ENCODE measurements at places on chromosomes 11 and 22.

GRCh38 chr11:72229336-72229924, 4.9 kb downstream of the INPPL1 start:
- no peak for DNase-seq

DNA sequence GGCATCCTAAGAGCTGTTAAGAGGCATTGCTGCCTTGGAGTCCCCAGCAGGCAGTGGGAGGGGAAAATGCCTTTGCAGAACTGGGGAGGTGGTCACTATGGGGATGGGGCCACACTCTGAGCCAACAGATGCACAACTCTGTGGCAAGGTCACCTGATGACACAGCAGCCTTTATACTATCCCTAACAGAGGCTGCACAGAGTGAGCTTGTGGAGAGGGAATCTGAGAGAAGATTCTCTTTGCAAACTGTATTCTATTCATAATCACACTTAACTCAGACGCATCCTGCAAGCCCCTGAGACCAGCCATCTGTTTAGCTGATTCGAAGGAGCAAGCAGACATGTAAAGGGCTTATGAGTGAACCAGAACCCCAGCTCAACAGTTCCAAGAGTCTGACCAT, 49.0 kb upstream of the TTC12 start:
- no peak for DNase-seq

DNA sequence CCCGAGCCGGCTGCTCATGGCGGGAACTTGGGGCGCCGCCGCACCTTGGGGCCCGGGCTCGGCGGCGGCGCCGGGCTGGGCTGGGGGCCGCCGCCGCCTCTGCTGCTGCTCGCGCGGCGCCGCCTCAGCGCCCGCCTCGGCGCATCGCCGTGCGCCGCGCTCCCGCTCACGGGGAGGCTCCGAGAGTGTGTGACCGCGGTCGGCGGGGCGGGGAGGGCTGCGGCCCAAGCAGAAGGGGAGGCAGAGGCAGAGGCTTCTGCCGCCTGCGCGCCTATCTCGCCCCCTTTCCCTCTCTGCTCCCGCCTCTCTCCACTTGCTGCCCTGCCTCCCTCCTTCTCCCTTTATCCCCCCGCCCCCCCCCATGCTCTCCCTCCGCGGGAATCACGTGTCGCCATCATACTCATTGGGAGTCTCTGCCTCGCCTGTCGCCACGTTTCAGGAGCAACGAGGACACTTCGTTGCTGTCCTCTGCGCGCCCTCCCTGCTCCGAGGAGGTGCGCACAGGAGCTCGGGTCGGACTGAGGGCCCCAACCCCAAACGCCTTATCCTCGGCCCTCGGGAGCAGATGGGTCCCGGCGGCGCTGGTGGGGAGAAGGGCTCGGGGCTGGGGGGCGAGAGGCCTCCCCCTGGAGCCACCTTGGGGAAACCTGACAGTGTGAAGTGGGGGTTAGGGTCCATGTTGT, at the start of gene GUCY1A2:
TSS of gene GUCY1A2 (minus strand) at position 258 of the 683 bp plus-strand sequence. CDS start 421 bp downstream, outside the sequence.
- DNase-seq: no peak

DNA sequence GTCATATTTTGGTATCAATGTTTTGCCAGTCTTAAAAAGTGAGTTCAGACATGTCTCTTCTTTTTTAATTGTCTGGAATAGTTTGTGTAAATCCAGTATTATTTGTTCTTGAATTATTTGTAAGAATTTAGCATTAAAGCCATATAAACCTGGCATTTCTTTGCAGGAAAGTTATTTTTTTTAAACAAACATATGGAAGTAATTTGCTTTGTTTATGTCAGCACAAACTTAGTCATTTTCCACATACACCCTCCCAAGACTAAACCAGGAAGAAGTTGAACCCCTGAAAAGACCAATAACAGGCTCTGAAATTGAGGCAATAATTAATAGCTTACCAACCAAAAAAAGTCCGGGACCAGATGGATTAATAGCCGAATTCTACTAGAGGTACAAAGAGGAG, 9.1 kb upstream of the CCDC81 start:
- no peak for DNase-seq

DNA sequence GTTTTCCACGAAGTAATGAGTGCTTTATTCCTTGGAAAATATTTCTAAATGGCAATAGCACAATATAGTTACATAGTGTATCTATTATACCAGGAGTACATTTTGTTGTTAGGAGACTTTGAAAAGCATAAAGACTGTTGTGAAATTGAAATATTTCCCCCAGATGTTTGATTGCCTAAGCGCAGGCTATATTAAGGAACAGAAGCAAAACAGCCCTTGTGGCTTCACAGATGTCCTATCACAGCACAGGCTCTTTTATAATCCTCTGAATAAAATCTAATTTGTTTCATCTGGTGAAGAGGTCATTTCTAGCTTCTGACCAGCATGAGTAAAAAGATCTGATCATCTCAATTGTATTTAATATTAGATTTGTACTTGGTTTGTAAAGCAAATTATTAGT, 48.2 kb downstream of the BSX start:
- DNase-seq: no peak

GRCh38 chr22:36220451-36220921, 18.8 kb downstream of the APOL2 start:
- no peak for DNase-seq

DNA sequence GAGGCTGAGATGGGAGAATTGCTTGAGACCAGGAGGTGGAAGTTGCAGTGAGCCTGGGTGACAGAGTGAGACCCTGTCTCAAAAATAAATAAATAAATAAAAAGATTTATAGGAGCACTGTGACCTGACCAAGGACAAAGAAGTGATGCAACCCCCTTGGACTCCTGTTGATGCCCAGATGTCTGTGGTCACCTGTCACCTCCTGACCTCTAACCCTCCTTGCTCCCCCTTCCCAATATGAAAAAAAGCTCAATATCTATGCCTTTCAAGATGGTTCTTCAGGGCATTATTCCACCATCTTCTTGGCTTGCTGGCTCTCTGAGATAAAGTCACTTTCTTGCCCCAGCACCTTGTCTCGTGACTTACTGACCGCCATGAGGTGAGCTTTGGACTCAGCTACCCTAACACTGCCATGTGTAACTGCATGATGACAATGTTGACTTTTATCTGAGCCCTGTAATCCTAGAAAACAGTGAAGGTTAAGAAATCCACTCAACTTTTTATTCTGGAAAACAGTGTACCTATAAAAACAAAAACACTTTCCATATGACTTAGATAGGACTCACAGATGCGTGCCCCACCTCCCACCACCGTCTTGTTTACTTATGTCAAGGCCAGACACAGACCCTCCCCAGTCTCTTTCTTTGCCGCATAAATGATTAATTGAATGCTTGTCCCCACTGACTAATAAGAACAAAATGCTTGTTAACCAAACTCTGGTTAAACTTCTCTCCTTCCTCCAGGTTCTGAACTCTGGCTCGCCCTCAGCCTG, 360.5 kb downstream of the BUD13 start:
- DNase-seq: no peak

DNA sequence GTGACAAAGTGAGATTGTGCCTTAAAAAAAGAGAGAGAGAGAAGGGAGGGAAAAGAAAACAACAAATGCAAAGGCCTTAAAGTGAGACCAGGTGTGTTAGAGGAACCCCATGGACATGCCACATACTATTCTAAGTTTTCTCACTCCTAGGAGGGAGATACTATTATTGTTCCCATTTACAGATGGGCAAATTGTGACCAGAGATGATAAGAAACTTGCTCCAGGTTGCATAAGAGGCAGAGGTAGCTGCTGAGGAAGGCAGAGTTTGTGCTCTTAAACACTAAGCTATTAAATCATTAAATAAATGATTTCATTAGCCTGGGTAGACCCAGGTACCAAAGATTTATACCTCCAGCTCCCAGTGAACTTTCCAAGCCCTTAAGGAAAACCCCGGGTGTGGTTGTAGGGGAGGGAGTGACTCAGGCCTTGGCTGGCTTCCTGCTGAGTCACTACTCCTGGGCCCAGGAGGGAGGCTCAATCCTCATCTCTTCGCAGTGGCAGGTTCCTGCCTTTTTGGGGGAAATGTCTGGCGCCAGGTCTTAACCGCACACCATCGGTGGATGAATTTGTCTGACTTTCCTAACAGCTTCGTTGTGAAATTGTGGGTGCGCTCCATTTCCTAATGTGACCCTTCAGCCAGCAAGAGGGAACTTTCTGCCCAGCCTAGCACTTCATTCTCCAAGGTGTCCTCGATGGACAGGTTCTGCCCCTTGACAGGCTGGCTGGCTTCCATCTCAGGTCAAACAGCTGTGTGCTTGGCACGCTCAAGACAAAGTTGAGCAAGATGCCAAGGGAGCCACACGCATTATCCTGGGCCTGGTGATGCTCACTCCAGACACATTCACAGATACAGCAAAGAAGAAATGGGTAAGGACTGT, 33.4 kb upstream of the PTPRJ start:
- DNase-seq: no peak

DNA sequence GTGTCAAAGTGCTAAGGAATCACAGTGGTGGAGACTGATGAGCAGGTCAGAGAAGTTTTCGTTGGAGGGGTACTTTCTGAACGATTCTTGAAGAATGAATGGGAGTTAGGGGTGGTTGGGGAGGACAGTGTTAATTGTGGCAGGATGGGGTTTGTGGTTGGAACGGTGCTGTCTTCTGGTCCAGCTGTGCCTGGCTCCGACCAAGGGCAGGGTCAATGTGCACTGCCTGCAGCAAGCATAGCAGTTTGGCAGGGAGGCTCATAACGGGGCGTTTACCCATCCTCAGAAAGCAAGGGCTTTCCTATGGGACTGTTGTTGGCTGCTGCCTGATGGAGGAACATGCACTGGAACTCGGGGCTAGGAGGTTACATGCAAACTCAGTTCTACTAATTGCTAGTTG, 265.8 kb downstream of the KIRREL3 start:
- DNase-seq: no peak

- no peak for DNase-seq
These were observed 66.6 kb upstream of the TP53I11 start for GRCh38 chr11:45017329-45017728.

DNA sequence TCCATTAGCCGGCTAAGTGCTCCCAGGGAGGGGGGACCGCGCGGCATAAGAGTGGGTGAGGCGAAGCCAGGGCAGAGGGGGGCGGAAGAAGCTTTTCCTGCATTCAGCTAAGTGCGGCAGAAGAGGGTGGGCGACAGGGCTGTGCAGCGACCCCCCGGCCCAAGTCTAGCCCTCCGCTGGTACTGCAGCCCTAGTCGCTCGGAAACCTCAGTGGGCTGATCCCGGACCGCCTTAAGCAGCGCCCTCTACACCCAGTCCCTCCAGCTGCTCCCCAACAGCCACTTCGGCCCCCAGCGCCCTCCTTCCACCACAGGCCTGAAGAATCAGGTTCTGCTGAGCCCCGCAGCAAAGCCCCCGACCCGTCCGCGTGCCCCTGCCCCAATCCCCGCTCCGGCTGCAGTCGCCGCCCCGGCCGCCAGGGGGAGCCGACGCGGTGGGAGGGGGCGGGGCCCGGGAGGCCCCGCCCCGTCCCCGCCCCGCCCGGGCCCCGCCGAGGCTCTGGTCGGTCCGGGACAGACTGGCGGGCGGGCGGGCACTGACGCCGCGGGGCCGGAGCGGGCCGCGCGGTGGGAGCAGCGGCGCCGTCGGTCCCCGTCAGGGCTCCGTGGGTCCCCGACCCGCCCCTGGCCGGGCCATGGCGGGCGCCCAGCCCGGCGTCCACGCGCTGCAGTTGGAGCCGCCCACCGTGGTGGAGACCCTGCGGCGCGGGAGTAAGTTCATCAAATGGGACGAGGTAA, at the start of gene PLCB3:
TSS of gene PLCB3 (plus strand) at position 515 of the 737 bp plus-strand sequence. CDS start at position 635, 120 bp downstream.
- no peak for DNase-seq

DNA sequence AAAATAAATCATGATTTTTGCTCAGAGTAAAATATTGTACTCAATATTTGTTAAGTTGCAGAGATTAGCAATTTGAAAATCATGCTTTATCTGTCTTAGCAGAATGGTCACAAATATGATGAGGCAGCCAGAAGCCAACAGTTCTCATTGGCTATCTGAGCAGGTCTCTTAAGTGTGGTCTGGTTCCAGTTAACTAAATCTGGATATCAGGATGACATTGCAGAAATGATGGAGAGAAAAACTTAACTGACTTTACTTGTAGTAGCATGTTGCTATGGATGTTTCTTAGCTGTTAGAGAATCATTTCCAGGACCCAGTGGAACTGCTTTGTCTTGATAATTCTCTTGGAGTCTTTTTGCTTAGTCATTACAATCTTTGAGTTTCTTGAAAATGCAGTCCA, 1070.3 kb downstream of the JRKL start:
- DNase-seq: no peak

GRCh38 chr11:110184456-110184855, 91.3 kb downstream of the ZC3H12C start:
- no peak for DNase-seq

DNA sequence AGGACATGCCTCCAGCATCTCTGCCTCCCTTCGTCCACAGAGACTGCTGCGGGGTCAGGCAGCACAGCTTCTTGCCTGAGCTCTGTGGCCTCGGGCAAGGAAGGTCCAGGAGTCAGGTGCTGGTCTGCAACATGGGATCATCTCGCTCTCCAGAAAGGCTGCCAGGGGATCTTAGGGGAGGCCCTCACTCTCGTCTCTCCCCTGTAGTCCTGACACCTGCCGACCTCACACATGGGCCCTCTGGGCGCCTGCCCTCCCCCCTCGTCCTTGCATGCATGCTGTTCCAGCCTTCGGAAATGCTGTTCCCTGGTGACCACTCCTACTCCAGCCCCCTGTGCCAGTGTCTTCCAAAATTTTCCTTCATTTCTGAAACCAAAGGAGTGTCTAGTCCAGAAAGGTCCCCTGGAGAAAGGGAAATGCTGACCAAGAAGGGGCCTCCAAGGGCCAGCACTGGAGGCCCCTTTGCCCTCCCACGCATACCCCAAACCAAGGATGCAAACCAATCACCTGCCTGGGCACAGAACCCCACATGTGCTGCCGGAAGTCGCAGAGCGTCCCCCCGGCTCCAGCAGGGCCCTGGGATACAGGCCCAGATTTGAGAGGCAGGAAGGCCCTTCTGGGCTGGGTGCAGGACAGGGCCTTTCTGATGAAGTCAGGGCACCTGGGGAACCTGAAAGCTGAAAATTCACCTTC, 41.0 kb downstream of the IGF2 start:
- no peak for DNase-seq

- DNase-seq: no peak
These were observed 253.0 kb upstream of the POU2AF2 start for GRCh38 chr11:110992481-110992880.

- DNase-seq: no peak
These were observed 37.3 kb upstream of the XBP1 start for GRCh38 chr22:28837640-28838039.

DNA sequence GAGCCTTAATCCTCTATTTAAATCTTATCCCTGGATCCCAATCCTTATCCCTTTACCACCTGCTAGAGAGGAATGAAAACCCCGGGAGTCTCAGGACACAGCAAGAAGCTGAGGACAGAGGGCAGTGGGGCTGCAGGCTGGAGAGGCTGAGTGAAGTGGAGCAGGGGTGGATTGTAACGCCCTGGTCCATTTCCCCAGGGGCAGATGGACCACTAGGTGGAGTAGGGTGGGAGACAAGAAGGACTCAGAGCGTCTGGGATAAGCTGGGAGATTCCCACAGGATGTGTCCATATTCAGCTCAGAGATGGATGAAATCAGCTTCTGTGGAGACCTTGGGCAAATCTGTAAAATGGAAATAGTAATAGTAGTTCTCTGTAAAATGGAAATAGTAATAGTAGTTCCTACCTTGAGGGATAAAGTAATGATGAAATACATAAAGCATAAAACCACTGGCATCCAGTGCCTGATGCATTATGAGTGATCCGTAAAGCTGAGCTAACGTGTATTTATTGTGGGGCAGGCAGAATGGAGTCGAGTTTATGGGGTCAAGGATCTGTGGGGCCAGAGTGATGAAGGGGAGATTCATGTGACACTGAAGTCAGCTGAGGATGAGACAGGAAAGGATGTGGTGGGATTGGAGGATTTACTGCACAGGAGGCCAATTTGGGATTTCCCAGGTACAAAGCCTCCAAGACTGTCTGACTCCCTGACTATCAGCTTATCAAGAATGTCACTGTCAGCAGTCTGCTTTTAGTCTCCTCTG, 1.9 kb upstream of the ROBO4 start:
- DNase-seq: no peak

GRCh38 chr11:85171648-85172257, 455.4 kb downstream of the DLG2 start:
- no peak for DNase-seq

Data from NCI-H1436 treated with DMSO at 0.1 percent for 48 hours (cell line).